Small intestine (tissue), 16 donors: ENCODE measurements at places on chromosomes 6 and 20. TPM values are rescaled to one million over a fixed set of nuclear protein-coding genes. Genes with fewer than 3 reads are reported as not detected.
A peak's percentile ranks its signal among the peaks of the same experiment; 100 is the strongest.

DNA sequence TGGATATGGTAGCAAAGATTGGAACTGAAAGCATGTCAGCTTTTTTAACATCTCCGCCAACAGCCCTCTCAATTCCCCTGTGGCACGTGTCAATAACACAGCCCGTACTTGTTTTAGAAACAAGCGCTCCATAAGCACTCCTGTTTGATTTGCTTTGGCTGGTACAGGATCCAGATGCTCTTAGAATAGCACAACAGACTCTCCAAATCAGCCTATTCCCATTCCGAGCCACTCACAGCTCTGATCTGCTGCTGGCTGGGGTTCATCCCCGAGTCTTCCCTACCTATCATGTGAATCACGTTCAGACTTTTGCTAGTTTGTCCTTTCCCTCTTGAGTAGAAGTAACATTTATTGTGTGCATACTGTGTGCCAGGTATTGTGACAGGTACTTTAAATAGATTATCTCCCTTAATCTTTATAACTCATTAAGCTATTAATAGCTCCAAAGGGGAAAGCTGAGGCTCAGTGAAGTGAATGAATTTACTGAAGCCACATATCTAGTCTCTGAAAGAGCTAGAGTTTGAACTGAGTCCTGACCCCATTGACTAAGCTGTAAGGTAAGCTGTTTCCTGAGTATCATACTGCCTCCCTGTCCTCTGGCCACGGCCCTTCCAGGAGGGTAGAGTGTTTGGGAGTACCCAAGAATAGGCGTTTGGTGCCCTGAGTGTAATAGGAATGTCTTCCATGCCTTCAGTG lies 46.7 kb downstream of the RALY start:
- DNase-seq, result peak; percentile 75

The ZSCAN31 gene
- polyA plus RNA-seq, result 4.6 TPM

The AIG1 gene
- 56.6 TPM for polyA plus RNA-seq

The CAGE1 gene
- polyA plus RNA-seq, result not detected

The OOEP gene
- not detected for polyA plus RNA-seq

The LST1 gene
- polyA plus RNA-seq, result 8.3 TPM
